ENCODE measurements at places on chromosomes 11 and 22.

DNA sequence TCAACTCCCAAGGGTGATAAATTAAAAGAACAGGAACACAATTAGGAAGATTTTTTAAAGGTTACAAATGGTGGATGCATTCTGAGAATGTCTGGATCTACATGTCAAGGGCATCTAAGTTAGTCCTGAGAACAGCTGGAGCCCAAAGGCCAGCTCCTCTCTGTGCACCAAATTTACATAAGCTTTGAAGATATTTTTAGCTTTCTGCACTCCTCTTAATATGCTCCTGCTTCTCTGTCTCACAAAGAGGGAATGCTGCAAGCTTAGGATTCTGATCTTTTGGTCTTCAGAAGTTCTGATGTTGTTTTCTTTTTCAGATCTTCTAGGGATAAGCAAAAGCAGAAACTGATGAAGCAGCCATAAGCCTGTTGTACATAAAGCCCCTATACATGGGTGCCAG lies 309.8 kb upstream of the NCAM1 start:
- DNase-seq = no peak

DNA sequence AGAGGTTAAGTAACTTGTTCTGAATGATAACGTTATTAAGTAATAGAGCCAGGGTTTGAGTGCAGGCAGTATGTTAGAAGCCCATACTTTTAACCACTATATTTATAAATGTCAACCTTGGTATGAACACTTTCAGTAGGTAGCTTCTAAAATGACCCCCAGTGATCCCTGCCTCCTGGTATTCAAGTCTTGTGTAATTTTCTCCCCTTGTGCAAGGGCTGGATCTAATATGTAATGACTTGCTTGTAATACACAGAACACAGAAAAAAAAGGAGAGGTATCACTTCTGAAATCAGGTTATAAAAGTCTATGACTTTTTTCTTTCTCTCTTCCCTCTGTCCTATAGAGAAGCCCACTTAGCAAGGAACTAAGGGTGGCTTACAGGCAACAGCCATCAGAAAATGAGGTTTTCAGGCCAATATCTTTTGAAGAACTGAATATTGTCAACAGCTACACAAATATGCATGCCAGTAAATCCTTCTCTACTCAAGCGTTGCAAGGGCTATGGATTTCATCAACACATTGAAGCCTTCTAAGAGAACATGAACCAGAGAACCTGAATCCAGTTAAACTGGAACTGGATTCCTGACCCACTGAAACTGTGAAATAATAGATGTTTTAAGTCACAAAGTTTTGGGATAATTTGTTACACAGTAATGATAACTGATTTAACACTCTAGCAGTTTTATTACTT lies 712.3 kb downstream of the METTL15 start:
- DNase-seq = no peak

- DNase-seq = no peak
Observed at GRCh38 chr22:34885852-34886251, 180.1 kb upstream of the ISX start.

DNA sequence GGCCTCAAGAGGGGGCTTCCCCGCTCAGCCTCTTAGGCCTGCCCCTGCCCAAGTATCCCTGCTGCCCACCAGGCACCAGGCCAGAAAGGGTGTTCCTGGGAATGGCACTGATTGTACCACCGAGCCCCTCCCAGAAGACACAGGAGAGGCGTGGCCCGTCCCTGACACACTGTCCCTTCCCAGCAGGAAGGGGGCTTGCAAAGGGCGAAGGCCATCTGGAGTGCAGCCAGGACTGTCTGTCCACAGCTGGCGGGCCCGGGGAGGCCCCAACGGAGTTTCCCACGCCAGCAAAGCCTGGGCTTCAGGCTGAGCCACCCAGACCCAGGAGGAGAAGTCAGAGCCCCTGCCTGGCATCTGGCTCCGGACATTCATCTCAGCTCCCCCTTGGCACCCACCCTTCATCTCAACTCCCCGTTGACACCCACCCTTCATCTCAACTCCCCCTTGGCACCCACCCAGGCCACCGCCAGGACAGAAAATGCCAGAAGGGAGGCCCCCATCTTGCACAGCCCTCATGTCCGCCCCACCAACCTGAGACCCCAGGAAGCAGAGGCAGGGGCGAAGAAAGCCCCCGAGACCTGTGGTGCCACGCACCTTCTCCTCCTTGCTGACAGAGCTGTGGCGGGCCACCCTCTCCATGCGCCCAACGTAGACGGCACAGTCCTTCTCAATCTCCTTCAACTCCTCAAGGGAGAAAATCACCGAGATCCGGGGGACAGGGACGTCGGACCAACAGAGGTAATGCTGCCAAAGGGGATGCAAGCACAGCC lies 19.4 kb downstream of the TUBGCP6 start:
- no peak for DNase-seq

DNA sequence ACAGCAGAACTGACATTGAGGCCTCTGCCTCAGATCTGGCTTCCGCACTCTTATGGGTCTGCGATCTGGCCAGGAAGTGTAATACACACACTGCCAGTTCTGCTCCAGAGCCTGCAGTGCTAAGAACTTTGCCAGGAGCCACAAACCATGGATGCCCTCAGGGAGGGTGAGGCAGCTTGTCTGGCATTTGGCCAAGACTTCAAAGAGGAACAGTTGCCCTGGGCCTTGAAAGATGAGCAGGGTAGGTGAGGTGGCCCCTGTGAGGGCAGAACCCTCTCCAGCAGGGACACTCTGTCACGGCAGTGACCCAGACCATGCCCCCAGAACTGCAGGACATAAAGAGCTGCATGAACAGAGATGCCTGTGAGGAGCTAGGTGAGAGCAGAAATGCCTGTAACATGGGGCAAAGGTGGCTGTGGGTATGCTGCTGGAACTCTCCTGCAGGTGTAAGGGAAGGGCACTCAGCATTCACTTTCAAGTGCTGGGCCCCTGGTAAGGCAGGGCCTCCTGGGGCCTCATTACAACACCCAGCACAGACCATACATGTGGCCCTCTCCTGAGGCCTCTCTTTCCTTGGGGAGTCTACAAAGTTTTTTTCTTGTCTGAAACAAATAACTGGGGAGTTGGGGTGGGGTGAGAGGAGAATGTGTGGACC lies 47.3 kb downstream of the NEU3 start:
- no peak for DNase-seq

GRCh38 chr11:108160970-108161566 lies 39.7 kb downstream of the ACAT1 start:
- DNase-seq = no peak

DNA sequence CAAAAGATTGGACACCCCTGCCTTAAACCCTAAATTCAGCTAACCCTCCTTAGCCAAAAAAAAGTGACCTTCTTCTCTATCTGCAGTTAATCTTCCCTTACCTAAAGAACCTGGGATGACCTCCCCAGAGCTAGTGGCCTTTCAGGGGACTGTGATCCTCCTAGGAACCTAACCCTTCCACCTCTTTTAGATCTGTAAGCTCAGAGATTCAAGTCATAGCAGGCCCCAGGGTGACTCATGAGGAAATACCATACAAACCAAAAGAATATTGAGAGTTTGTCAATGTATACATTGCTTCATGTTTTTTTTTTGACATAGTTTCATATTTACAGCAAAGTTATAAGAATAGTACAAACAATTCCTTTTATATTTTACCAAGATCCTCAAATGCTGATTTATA lies 38.3 kb upstream of the CXCR5 start:
- DNase-seq = no peak

DNA sequence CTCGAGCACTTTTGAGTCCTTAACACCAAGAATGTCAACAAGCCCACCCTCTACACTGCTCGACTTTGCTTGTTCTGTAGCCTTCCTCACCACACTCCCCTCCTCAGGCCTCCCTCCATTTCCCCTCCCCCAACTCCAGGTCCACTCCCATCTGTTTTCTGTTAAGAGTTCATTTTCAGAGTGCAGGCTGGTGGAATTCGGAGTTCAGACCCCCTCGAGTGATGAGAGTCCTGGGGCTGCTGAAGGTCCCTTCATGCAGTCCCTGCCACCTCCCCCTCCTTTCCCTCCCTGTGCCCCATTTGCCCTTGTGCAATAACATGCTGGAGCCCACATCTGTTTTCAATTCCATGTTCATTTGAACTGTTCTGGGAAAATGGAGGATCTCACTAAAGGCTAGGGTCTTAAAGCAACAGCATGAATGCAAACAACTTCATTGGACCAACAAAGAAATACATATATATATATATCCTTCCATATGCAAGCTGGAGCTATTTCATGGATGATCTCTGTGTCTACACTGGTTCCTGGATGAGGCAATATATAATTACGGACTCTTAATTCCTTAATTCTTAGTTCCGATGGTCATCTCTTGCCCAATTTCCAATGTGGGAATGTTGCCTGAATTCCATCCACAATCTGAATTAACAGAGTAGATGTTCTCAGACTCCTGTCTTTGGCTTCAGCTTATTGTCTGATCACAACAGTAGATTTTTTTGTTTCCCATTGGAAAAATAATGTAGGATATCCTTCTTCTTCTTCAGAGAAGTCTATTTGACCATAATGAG lies 340.4 kb downstream of the ETS1 start:
- no peak for DNase-seq

- DNase-seq = no peak
Observed at GRCh38 chr11:128593281-128593680, 5.9 kb upstream of the ETS1 start.

DNA sequence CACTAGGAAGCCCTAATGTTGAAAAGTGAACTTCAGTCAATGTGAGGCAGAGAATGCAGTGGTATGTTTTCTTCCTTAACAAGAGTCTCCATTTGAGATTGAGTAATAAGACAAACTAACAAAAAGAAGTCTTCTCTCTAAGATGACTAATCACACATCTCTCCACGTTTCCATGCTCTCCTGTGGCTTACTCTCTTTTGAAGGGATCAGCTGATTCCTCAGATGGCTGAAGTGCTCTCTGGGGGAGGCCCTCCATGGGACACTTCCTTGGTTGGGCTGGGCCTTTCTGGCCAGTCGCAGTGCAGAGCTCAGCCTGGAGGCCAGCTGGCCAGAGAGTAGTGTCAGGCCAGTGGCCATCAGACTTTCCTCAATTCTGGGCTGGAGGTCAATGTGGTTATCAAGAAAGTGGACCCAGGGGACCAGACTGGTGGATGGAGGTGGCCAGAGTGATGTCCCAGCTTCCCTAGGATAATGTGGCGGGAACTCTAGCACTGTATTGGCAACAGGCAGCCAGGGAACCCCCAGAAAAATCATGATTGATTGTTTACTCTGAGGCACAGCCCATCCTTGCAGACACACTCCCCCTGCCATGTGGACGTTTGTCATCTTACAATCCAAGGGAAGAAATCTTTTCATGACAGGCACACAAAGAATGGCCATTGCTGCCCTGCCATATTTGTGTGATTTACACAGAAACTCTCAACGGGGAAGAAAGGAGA lies 14.5 kb downstream of the CSRP3 start:
- no peak for DNase-seq

DNA sequence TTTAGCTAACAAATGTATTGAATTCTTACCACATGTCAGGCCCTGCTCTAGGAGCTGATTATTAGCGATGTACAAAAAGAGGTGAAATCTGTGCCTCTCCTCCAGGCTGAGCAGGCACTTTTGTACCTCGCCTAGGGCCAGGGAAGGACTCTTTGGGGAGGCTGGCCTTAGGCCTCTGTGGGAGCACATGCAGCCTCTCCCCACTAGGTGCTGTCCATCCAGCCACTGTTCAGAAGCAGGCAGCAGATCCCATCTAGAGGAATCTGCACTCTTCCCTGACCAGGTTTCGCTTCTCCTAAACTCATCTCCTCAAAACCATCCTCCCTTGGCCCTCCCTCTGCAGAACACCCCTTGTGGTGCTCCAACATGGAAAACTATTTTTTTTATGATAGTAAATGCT lies 51.9 kb upstream of the WT1 start:
- DNase-seq = no peak

DNA sequence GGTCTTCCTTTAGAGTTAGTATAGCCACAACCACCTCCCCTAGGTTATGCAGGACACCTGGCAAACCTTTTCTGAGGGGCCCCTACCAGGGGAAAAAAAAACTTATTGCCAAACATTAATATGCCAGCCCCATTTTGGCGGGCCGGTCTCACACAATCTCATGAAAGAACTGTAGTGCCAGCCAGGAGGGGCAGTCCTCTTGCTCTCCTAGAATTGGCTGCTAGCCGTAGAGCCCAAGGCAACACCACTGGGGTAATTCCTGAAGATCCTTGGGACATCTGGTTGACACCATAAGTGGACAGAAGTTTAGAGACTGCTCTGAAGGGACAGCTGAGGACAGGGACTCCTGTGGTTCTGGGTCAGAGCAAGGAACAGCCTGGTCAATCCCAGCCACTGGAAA lies 24.2 kb downstream of the NAV2 start:
- no peak for DNase-seq
